ENCODE measurements at places on chromosomes 7 and 10.

DNA sequence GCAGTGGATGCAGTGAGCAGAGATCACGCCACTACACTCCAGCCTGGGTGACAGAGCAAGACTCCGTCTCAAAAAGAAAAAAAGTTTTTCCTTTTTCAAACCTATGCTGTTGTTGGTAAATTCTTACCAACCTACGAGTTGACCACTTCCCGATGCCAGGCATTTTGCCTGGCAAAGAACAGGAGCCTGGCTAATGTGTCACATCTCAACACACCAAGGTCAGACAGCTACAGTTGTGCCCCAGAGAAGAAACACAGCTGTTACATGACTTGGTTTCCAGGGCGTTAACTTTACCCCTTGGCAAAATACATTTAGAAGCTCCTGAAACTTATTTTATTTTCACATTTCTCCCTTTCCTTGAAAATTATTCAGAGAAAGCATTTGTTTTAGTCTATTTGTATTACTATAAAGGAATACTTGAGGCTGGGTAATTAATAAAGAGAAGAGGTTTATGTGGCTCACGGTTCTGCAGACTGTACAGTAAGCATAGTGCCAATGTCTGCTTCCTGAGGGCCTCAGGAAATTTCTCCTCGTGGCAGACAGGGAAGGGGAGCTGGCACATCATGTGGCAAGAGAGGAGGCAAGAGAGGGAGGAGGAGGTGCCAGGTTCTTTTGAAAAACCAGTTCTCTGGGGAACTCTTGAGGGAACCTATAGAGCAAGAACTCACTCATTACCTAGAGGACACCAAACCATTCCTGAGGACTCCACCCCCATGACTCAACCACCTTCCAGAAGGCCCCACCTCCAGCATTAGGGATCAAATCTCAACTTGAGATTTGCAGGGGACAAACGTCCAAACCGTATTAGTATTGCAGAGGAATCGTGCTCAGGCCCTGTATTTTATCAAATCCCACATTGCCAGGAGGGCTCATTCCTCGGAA lies 83.3 kb downstream of the PAXIP1 start:
- DNase-seq: no peak

GRCh38 chr10:129756912-129757901 lies 206.9 kb downstream of the EBF3 start:
- no peak for DNase-seq

- DNase-seq: no peak
Measured at GRCh38 chr7:901388-902154, 25.2 kb downstream of the GET4 start.

DNA sequence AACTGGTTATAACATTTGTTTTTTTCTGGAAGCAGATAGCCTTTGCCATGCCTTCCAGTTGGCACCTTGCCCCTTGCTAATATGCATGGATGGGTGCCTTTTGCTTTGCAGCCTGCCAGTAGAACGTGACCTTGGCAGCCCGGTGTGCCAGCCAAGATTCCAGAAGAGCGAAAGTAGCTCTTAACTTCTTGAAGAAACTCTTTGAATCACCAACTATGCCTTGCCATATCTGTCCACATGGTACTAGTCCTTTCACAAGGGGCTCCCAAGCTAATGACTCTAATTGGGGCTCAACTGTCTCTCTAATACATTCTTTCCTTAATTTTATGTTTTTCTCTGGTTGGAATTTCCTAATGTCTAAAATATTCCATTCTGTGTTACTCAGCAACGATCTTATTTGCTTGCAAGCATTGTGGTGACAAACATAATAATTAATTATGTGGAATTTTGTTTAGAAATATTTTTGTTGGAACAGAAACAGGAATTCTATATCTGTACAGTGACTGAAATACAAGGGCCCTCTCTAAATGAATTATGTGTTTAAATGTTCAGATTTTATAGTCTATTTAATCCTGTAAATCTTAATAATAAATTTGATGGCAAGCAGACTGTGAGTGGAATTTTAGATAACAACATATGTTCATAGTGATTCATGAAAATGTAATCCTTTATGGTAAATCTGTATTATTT lies 45.8 kb downstream of the HDAC9 start:
- DNase-seq: no peak

- no peak for DNase-seq
Measured at GRCh38 chr10:125114761-125115391, 45.5 kb downstream of the CTBP2 start.

DNA sequence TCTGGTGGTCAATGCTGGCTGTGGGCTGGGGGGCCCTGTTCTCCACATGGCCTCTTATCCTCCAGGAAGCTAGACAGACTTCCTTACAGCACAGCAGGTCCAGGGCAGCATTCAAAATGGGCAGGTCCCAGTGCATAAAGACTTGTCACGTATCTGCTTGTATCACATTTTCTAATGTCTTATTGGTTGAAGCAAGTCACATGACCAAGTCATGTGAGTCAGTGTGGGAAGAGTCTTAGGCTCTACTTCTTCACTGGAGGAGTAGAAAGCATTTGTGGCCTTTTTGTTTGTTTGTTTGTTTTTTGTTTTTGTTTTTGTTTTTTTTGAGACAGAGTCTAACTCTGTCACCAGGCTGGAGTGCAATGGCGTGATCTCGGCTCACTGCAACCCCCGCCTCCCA lies 104.7 kb downstream of the COL13A1 start:
- DNase-seq: no peak

- DNase-seq: no peak
Measured at GRCh38 chr10:69883310-69884023, 81.8 kb downstream of the COL13A1 start.

DNA sequence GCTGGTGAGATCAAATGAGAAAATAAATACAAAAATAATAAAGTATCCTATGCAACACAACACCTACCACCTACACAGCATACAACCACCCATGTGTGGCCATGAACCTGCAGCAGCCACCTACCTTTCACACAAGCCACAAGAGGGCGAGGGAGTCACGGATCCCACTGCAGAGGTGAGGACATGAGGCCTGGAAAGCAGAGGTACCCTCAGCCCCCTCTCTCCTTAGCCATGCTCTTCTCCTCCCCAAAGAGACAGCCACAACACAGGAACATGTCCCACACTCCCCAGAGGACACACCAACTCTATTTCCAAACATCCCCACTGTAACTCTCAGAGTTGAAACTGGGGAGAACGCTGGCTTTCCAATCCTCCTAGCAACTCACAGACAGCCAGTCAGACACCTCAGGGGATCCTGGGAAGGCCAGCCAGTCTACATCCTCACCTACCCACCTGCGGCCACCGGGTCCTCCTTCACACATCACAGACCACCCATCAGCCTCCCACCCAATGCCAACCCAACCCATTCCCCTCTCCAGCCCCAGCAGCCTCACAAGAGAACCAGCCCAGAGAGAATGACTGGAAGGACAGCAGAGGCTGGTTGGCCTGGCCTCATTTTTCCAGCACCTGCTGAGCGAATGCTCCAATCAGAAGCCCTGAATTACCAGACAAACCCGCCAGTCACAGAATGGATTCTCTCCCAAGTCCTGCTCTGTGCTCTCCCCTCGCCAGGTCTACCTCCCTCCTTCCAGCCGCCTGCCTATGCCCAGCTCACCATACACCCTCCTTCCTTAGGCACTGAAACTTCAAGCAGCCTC lies 18.4 kb downstream of the DLG5 start:
- DNase-seq: no peak

DNA sequence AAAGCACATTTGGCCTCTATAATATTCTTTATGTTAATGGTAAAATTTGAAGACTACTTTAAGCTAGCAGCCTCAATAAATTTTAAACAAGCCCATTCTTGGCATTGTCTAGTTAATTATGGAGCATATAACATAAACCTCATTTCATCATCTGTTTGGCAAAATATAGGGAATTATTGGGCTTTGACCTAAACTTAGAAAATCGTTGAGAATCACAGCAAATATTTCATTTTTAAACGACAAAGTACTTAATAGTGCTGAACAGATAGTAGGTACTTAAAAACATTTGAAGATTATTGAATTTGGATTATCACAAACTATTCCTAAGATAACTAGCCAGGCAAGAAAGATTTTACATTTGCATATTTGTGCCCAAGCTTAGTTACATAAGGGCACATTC lies 73.4 kb downstream of the AGMO start:
- no peak for DNase-seq

DNA sequence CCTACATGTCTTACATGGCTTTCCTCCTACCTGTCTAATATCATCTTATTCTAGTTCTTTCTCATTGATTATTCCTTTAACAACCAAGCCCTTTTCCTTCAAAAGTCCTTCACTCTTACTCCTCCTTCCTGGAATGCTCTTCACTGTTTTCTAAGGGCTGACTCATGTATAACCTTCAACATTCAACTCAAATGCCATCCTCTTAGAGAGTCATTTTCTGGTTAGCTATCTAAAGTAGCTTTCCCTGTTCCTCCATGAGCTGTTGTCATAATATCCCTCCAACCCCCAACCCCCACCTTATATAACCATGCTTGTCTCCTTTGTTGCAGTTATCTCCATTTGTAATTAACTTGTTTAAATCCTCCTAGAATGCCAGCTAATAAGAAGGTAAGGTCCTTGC lies 286.8 kb downstream of the ADK start:
- no peak for DNase-seq

DNA sequence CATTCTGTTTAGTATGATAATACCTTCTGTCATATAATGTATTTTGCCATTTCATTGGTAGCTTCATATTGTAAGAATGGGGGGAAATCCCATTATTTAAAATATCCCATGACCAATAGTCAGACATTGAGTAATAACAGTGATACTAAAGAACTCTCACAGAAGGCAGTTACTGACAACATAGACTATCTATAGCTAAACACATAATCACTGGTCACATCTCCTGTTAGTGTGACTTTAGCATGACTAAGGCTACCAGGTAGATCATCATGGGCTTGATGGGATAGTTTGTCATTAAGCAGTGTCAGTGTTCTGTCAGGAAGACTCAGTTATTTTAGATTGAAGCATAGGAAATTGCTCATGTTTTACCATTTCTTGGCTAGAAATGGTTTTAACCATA lies 16.4 kb downstream of the OPN1SW start:
- DNase-seq: no peak

All from stimulated activated CD4-positive, alpha-beta T cell treated with anti-CD3 and anti-CD28 coated beads, Interleukin-1b, Interleukin-23, amount 100 ng/mL, for 1 hour (primary cell).